ENCODE measurements at places on chromosomes 4 and X. TPM values are rescaled to one million over a fixed set of nuclear protein-coding genes. Genes with fewer than 3 reads are reported as not detected.

DNA sequence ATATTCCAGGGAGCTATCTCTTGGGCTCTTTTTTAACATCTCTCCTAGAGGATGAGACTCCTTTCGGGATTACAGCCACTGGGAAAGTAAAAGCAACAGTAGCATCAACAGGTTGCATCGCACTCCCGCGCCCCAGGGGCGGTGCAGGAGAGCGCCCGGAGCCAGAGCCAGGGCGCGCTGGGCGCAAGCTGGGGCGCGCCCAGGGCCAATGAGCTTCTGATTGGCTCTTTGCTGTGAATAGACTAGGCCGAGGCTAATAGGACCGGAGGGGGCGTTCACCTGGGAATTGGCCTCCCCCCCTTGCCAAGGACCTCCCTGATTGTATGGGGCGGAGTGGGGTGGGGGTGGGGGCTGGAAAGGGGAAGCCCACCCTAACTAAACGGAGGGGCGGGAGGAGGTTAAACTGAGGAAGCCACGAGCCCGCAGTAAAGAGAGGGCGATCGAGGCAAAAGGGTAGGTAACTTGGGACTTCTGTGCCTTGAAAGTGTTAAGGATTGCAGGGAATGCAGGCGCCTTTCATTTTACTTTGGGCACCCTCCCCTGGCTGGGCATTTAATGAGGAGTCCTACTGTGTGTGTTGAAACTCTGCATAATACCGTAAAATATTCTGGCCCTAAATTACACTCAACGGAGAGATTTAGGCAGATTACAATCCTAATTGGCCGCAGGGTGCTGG lies 1.1 kb upstream of the ATOH1 start:
- no peak for DNase-seq
- no peaks in the 10 kb centered on the region for H3K36me3 ChIP-seq
- peaks cover 7% of the 10 kb centered on the region for H3K4me1 ChIP-seq
- H3K27ac ChIP-seq, result no peak overlapping the region

The SRPX2 gene
- 5.1 TPM for total RNA-seq

- no peaks in the 10 kb centered on the region for H3K27me3 ChIP-seq
- no peak overlapping the region for H3K27ac ChIP-seq
- no peaks in the 10 kb centered on the region for H3K36me3 ChIP-seq
- H3K4me1 ChIP-seq, result no peaks in the 10 kb centered on the region
- DNase-seq, result no peak
Observed at GRCh38 chrX:16924631-16925480, 21.6 kb upstream of the REPS2 start.

- no peaks in the 10 kb centered on the region for H3K27me3 ChIP-seq
- H3K36me3 ChIP-seq, result no peaks in the 10 kb centered on the region
Observed at GRCh38 chrX:41449615-41450014, 2.5 kb downstream of the NYX start.

DNA sequence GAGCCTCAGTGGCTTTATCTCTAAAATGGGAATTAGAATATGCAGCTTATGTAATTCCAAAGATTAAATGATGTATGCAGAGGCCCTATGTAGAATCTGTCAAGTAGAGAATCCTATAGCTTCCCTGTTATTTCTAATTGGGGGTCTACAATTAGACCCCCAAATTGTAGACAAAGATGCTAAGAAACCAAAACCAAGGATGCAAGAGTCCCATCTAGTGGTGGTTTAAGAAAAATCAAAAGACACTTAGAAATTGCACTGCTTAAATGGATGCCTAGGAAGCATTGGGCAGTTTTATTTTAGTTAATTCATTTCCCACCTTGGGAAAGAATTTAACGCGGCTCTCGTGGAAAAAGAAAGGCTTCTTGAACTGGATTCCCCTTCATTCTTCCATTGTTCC lies 115.2 kb downstream of the GABRA2 start:
- no peak overlapping the region for H3K4me3 ChIP-seq
- H3K4me1 ChIP-seq, result no peaks in the 10 kb centered on the region
- DNase-seq, result no peak
- H3K36me3 ChIP-seq, result no peaks in the 10 kb centered on the region
- no peak overlapping the region for H3K27ac ChIP-seq
- H3K27me3 ChIP-seq, result no peaks in the 10 kb centered on the region

DNA sequence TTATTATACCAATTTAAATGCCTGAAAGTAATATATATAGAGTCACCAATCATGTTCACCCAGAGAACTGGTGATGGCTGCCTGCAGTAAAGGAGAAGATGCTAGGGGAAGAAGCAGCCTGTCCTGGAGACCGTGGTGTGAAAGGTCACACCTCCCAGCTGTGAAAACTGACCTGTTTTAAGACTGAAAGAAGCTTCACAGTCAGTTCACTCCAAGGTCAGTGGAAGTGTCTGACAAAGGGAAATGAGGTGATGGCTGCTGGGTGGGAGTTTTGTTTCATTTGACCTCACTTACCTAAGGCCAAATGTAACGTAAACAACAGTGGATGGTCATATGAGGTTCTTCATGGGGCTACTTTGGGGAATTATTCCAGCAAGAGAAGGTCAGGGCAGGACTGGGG lies 352.1 kb upstream of the GATB start:
- no peaks in the 10 kb centered on the region for H3K27me3 ChIP-seq
- DNase-seq, result no peak
- no peaks in the 10 kb centered on the region for H3K36me3 ChIP-seq
- H3K27ac ChIP-seq, result no peak overlapping the region
- no peaks in the 10 kb centered on the region for H3K4me1 ChIP-seq

- H3K27ac ChIP-seq, result peak overlapping the region; percentile 66
- H3K4me1 ChIP-seq, result no peaks in the 10 kb centered on the region
- no peak overlapping the region for H3K4me3 ChIP-seq
- DNase-seq, result peak; percentile 83
- H3K36me3 ChIP-seq, result no peaks in the 10 kb centered on the region
- H3K27me3 ChIP-seq, result no peaks in the 10 kb centered on the region
Observed at GRCh38 chrX:123764967-123765871, 32.4 kb upstream of the THOC2 start.

The RNF212 gene
- 15.3 TPM for total RNA-seq

The SSX2 gene
- total RNA-seq, result 12.4 TPM

The ITM2A gene
- 22.4 TPM for total RNA-seq

The SPP1 gene
- 6.4 TPM for total RNA-seq

GRCh38 chr4:87461281-87461700 lies 38.9 kb downstream of the NUDT9 start:
- no peak overlapping the region for H3K4me3 ChIP-seq
- DNase-seq, result no peak
- H3K27ac ChIP-seq, result no peak overlapping the region
- H3K27me3 ChIP-seq, result no peaks in the 10 kb centered on the region

DNA sequence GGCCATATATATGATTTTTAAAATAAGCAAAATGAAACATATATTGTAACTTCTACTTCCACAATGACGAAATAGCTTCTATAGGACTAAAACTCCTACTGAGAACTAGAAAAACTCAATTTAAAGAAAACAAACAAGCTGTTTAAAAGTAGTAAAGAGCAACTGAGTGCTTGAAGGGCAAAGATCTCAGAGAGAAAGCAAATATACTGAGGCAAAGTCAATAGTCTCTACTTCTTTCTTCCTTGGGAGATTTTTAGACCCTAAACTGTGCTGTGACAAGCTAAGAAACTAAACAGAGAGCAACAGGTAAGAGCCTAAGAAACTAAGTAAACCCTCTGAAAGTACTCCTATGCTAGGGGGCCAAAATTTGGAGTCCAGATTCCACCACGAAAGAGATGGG lies 8.6 kb downstream of the RCHY1 start:
- H3K27ac ChIP-seq, result no peak overlapping the region
- no peak overlapping the region for H3K4me3 ChIP-seq
- no peaks in the 10 kb centered on the region for H3K27me3 ChIP-seq
- H3K4me1 ChIP-seq, result no peaks in the 10 kb centered on the region
- H3K36me3 ChIP-seq, result no peaks in the 10 kb centered on the region
